ENCODE measurements at places on chromosomes 11 and 22.

- no peak for DNase-seq
These were observed 194.7 kb upstream of the E2F8 start for GRCh38 chr11:19435306-19435989.

DNA sequence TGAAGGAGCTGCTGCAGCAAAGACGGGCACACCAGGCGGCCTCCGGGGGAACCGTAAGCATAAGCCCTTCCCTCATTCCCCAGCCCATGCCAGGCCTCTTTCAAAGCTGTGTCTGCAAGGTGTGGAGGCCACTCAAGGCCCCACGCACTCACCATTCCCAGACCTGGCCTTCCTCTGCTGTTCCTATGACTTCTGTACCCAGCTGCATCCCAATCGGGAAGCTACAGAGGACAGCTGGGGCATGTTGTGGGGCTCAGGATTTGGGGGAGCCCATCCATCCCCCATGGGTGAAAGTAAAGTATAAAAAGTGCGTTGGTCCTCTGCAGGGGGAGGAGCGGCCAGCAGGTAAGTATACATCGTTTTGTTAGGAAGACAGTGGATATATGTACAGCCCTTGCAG, 2.2 kb downstream of the POU2AF3 start:
- DNase-seq, result no peak

DNA sequence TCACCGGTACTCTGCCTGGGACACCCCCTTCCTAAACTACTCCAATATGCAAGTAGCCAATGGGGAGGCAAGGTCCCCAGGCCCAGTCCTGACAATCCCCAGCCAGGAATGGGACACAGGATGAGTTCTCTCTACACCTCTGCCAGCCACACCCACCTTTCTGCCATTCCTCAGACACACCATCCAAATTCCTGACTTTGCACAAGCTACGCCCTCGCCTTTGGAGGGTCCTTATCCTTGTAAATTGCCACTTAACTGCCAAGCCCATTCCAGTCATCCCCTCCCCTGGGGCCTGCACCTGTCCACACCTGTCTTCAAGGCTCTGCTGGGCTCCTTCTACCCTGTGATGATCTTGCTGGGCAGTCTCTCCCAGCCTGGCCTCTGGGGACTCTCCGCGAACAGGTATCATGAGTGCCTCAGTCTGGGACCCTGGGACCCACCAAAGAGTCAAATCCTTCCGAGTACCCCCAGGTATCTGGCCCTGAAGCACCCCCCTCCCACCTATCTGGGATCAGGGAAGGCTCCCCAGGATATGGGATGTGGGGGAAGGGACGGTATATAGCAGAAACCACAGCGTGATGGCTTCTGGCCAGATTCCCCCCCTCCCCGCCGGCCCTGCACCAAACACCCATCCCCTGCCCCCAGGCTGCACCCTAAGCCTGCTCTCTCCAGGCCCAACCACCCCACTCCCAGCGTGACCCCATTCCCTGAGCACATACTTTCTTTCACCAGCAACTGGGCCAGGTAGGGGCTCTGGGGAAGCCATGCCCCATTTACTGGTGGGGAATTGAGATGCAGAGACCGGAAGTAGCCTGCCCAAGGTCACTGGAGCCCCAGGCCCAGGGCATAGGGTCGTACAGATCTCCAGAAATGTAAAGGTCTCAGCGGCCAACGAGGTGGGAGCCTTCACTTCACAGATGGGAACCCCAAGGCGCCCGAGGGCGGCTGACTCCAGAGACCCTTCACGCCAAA, 806 bp downstream of the ARAP1 start:
- DNase-seq, result peak; percentile 19

GRCh38 chr11:61967924-61968757, 707 bp upstream of the FTH1 start:
- DNase-seq, result peak; percentile 29

DNA sequence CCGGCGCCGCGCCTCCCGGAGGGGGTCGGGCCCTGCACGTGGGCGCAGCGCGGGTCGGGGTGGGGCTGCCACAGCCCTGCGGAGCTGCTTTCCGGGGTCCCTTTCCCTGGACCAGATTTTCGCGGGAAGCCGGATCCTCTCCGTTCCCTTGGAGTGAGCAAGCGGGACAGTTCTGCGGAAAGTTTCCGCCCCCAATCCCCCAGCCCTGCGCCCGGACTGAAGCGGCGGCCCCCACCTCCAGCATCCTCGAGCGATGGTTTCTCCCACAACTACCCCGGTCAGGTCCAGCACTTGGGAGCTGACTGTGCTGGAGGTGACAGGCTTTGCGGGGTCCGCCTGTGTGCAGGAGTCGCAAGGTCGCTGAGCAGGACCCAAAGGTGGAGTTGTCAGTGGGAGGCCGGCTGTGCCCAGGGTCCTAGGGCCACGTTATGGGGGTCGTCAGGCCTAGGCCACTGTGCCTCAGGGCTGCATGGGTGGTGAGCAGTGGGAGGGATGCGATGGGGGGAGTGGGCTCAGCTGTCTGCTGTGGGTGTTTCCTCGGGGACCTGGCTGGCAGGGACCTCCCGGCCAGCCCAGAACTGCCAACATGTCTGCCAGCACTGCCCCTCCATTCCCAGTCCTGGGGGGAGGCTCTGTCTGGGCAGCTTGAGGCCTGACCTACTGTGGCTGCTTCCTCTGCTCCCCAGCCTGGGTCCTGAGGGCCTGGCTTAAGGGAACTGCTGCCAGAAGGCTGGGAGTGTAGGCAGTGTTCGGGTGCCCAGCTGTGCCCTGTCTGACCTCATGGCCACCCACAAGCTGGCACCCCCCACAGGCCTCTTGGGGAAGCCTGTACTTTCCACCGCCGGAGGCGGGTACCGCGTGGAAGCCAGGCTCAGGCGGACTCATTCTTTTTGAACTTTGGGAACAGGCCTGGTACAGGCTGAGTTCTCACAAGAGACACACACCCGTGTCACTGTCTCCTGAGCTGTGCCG, 726 bp downstream of the ST3GAL4 start:
- DNase-seq, result no peak

- no peak for DNase-seq
These were observed 62.8 kb downstream of the DDX10 start for GRCh38 chr11:108727665-108728064.

GRCh38 chr22:34639911-34640310, 426.0 kb upstream of the ISX start:
- DNase-seq, result peak; percentile 17

- no peak for DNase-seq
These were observed 45.4 kb upstream of the ANO3 start for GRCh38 chr11:26286472-26287066.

- no peak for DNase-seq
These were observed 5.2 kb upstream of the GCAT start for GRCh38 chr22:37802310-37803194.

DNA sequence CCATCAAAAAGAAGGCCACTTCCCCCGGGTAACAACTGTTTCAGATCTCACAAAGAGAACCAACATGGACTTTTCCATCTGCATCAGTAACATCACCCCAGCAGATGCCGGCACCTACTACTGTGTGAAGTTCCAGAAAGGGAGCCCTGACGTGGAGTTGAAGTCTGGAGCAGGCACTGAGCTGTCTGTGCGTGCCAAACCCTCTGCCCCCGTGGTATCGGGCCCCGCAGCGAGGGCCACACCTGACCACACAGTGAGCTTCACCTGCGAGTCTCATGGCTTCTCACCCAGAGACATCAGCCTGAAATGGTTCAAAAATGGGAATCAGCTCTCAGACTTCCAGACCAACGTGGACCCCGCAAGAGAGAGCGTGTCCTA, 3.7 kb downstream of the SEC14L6 start:
- DNase-seq, result no peak

DNA sequence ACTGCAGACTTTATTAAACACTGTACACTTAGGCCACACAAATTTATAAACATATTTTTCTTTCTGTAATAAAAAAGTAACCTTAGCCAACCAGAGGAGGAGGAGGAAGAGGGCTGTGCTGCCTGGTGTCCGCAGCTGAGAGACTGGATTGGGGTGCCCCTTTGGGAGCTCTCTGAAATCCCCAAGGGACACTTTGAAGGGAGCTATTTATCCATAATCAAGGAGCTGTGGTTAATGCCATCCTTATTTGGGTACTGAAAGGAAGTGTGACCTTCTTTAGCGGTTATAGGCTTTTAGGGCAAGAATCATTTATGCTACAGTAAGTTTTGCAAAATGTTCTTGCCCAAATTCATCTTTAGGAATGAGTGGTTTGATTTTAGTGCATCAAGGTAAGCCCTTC, 125.8 kb downstream of the RASSF10 start:
- no peak for DNase-seq

GRCh38 chr22:42969348-42969975, 45.5 kb downstream of the PACSIN2 start:
- no peak for DNase-seq

DNA sequence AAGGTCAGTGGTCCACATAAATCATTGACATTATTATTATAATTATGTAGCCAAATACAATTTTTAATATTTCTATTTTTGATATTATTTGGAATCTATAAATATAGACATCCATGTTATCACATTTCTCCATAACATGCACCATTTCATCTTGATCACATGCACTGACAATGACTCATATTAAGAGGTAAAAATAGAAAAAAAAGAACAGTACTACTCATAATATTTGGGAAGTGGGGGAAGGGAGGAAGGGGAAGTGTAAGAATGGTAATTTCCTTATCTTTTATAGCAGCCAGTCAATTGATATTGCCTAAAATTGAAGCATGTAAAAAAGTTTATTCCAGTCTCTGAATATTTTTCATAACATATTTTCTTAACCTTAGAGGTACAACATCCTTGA, 72.3 kb downstream of the ADM start:
- no peak for DNase-seq

DNA sequence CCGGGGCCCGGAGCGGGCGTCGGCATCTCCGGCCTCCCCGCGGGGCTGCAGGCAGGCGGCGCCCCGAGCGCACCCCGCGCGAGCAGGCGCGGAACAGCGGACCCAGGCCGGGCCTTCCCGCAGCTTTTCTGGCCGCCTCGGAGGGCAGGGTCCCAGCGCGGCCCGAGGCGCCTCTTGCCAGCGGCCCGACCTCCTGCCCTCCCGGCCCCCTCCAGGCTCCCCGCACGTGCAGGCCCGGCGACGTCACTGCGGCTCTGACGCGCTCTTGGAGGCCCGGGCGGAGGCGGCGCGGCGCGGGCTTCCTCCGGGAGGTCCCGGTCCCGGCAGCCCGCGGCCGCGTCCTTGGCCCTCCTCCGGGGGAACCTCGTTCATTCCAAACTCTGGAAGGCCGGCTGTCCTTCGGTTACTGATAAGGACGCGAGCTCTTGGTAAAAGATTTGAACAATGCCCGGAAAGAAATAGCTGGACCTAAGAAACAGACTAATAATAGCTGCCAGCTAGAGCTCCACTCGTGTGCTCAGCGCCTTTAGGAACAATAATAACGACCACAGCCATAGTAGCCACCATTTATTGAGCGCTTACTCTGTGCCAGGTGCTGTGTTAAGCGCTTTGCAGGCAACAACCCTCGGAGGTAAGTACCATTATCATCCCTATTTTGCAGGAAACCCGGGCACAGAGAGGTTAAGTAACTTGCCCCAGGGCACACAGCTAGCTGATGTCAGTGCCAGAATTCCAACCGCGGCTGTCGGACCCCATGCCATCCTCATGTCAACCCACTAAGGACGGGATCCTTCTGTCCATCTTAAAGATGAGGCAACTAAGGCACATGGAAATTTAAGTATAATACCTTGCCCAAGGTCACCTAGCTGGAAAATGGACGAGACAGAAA, 39.1 kb upstream of the CREB3L1 start:
- peak; percentile 45 for DNase-seq

GRCh38 chr22:36289406-36289870, 36.5 kb downstream of the APOL1 start:
- no peak for DNase-seq

DNA sequence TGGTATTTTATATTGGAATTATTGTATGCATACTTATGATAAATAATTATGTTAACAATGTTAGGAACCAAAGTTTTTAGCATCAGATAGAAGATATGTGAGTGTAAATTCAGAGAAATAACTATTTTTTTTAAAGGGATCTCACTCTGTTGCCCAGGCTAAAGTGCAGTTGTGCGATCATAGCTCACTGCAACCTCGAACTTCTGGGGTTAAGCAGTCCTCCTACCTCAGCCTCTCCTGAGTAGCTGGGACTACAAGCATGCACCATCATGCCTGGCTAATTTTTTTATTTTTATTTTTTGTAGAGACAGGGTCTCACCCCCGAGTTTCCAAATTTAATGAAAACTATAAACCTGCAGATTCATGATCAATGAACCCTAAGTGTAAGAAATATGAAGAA, 33.6 kb upstream of the RCE1 start:
- DNase-seq, result no peak

DNA sequence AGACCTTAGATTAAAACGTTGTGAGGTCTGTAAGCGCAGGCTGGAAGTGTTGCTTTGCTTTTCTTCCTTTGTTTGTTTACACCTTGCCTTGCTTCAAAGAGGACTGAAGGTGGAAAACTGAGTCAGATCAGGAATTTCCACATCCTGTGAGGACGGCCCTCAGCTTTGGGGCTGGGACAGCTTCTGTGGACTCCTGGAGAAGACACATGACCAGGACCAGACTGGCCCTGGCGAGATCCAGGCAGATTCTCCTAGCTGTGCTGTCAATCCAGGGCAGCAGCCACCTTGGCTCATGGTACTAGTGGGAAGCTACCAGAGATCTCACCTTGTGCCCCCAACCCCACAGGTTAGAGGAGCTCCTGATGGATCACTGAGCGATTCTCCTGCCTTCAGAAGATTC, 1461.9 kb downstream of the TBC1D22A start:
- no peak for DNase-seq

GRCh38 chr22:29030016-29030617, 31.5 kb downstream of the C22orf31 start:
- peak; percentile 52 for DNase-seq
